CD4-positive, alpha-beta T cell treated with Interleukin-12 subunit alpha and Interleukin-12 subunit beta, for 1 hour (primary cell): ENCODE measurements at places on chromosomes 1 and 21.

DNA sequence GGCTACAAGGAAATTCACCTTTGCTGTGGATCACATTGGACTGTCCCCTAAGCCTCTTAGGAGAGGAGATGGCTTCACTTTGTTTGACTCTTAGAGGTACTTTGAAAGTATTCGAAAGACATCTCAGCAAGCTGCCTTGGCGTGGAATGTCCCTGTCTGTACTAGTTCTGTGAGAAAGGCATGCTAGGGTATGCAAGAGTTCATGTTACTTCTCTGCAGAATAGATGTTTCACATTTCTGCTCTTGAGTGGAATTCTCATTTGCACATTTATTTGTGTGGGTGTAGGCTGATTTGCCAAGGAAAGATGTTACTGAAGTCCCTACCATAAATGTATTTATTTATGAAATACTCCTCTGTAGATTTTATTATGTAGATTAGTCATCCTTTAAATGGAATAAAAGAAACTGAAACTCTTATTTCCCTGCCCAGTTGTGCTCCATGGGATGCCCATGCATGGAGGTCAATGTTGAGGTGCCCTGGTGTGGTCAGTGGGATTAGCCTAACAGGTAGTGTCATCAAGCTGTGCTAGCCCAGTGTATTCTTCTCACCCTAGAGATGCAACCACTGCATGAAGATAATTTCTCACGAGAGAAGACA lies 13.8 kb downstream of the MIA3 start:
- DNase-seq, result no peak

GRCh38 chr1:30650038-30650967 lies 73.1 kb downstream of the MATN1 start:
- DNase-seq, result no peak

DNA sequence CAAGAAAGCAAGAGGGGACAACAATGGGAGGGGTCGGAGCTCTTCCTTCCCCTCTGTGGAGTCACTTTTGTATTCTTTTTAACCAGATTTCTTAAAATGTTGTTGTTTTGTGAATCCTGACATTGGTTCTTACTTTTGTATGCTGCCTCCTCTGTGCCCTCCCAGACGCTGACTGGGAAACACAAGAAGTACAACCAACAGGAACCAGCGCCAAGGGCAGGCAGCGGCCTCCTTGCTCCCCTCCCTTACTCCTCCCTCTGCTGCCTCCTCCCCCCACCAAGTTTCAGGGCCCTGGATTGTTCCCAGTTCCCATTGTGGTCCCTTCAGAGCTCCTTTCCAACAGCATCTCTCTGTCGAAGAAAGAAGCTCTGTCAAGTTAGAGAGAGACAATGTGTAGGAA lies 111.1 kb downstream of the BRINP2 start:
- DNase-seq, result no peak

DNA sequence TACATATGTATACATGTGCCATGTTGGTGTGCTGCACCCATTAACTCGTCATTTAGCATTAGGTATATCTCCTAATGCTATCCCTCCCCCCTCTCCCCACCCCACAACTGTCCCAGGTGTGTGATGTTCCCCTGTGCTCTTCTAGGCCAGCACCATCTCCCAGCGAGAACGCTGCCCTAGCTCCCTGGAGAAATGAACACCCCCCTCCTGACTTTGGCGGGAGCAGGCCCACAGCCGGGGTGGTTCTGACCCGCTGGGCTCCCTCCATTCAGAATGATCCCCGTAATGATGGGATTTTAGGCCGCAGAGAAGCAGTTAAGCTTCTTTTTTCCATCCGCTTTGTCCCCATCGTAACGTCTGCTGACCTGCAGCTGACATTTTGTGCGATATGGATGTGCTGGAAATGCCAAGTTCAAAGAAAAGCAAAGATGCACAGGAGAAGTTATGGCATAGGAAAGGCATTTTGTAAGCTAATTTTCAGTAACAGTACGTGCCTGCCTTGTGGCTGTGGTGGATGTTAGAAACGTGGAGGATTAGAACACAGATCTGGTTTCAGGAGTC lies 39.3 kb downstream of the ELK4 start:
- no peak for DNase-seq

DNA sequence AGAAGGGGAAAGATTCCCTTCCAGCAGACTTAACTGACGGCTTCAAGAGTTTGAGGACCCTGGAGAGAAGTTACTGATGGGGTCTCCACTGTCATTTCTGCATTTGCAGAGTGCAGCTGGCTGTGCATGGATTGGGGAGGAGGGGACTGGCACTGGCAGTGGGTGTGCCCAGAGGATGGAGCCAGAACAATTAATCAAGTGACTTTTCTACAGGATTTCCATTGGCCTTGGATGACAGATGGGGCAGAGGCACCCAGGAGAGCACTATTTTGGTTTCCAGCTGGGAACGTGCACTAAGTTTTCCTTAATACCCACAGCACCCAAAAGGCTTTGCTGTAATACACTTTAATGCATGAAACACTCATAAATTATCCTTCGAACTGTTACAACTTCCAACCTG lies 1.3 kb downstream of the NGF start:
- DNase-seq, result no peak

GRCh38 chr1:219550201-219550600 lies 62.7 kb downstream of the ZC3H11B start:
- no peak for DNase-seq

DNA sequence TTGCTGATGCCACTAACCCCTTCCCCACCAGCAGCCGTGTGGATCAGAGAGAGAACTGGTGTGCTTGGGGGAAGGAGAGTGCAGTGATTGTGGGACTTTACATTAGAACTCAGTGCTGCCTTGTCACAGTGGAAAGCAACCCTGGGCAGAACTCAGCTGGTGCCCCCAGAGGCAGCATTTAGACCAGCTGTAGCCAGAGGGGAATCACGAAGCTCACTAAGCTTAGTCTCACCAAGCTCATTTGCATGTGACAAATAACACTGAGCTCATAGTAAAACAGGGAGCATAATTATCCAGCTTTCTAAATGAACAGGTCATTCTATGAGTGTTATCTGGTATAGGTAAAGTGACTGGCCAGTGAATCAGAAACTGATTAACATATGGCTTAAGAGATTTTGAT lies 9.8 kb upstream of the SMAP2 start:
- DNase-seq, result no peak

- no peak for DNase-seq
Observed at GRCh38 chr1:218080863-218081262, 204.2 kb upstream of the RRP15 start.

GRCh38 chr1:55631509-55631908 lies 416.3 kb upstream of the USP24 start:
- DNase-seq, result no peak

GRCh38 chr1:89791064-89791726 lies 29.6 kb upstream of the LRRC8D start:
- DNase-seq, result no peak

DNA sequence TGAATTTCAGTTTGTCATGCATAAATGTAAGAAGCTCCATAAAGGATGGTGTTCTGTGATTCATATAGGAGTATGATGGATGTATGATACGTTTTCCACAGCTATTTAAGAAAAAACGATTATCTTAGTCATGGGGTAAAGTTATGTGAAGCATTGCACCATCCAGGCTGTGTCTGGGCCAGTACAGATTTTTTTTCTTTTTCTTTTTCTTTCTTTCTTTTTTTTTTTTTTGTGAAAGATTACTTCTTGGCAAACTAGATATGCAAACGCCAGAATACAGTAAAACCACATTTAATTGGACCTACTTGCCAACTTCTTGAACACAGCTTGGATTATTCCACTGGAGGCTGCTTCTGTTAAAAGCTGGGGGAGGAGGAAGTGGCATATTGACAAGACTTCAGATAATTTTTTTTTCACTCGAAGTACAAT lies 14.9 kb downstream of the ZBTB18 start:
- DNase-seq, result no peak

- DNase-seq, result no peak
Observed at GRCh38 chr1:106456832-106457231, 599.6 kb upstream of the PRMT6 start.

- DNase-seq, result no peak
Observed at GRCh38 chr1:56482486-56482885, 96.9 kb downstream of the PLPP3 start.

GRCh38 chr1:16208270-16208987 lies 4.0 kb downstream of the ARHGEF19 start:
- DNase-seq, result no peak

DNA sequence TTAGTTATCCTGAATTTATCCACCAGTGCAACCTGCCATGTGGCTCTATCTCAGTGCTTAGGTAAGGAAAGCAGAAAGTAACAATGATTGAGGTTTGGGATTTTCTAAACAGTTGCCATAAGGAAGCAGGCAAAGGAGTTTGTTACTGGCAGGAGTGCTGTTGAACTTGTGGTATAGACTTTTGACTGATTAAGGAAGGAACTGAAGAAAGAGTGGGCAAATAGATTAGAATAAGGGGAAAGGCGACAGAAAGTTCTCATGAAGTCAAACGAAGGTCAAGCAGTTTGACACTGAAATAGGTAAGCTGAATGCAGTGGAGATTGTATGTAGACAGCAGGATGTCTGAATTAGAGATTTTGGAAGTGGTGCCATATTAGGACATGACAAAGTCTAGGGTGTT lies 24.2 kb upstream of the CR2 start:
- DNase-seq, result no peak

GRCh38 chr1:3073186-3073488 lies 4.1 kb downstream of the PRDM16 start:
- DNase-seq, result no peak

- no peak for DNase-seq
Observed at GRCh38 chr1:153774026-153774595, 1.1 kb upstream of the SLC27A3 start.

DNA sequence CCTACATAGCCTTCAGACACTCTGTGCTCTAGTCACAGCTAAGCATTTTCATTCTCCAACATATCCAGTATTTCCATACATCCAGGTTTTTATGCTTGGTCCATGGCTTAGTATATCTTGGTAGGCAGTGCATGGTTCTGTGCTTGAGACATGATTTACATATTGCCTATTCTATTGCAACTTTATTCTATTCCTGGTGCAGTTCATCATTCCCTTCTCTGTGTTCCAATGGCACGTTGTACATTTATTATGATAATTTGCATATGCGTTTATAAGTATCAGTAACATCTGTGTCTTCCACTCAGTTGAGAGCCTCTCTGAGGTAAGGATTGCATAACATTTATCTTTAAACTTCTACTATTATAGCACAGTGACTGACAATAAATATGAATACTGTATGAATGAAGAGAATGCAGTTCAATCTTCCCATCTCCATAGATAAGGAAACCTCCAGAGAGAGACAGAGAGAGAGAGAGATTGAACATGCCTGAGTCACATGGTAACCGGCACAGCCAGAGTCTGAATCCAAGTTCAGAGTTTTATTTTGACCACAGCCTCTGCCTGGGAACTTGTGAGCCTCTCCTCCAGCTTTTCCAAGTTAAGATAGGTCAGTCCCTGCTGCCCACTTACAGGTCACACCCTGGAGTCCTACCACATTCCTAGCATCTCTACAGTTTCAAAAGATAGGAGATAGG lies 41.5 kb downstream of the PLPPR5 start:
- no peak for DNase-seq

GRCh38 chr1:76950306-76950705 lies 83.0 kb downstream of the ST6GALNAC5 start:
- no peak for DNase-seq

GRCh38 chr1:36883315-36883949 lies 150.9 kb downstream of the GRIK3 start:
- DNase-seq, result no peak
